ENCODE measurements at places on chromosomes 1 and 21.

GRCh38 chr1:174190691-174191199, 31.4 kb downstream of the RABGAP1L start:
- DNase-seq: no peak

DNA sequence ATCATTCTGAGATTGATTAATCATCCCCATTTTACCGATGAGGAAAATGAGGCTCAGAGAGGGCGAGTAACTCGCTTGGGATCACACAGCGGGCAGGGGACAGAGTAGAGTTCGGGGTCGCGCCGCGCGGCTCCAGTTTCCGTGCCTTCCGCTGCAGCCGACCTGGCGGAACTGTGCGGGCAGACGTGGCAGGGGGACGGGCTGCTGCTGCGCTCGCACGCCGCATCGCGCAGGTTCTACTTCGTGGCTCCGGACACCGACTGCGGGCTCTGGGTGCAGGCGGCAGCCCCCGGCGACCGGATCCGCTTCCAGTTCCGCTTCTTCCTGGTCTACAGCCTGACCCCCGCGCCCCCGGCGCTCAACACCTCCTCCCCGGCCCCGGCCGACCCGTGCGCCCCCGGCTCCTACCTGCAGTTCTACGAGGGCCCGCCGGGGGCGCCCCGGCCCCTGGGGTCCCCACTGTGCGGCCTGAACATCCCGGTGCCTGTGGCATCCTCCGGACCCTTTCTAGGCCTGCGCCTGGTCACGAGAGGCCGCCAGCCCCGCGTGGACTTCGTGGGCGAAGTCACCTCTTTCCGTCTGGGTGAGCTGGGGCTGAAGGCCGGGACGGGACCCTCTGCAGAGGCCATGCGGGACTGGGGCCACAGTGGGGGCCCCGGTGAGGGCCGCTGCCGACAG, 2.3 kb downstream of the LDLRAD2 start:
- DNase-seq: no peak

DNA sequence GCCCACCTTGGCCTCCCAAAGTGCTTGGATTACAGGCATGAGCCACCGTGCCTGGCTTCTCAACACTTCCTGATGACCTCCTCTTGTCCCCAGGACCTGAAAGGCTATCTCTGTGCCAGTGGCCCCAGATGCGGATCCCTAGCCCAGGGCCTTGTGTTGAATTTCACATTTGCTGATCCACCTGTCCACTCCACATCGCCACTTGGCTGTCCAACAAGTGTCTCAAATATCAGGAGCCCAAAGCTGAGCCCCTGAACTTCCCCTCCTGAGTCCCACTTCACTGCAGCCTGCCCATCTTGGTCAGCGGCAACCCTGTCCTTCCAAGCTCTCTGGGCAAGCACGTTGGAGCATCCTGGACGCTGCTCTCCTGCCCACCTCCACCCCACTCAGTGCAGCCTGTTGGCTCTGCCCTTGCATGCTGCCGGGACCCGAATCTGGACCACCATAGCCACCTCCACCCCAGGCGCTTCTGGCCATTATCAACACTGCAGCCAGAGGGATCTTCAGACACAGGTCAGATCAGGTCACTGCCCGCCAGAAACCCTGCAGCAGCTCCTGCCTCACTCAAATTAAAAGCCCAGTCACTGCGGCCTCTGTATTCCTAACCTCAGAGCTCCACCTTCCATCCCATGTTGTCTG, 352.5 kb upstream of the VAMP3 start:
- DNase-seq: no peak

- no peak for DNase-seq
These were observed 100.8 kb upstream of the SLC45A1 start for GRCh38 chr1:8217011-8217711.

DNA sequence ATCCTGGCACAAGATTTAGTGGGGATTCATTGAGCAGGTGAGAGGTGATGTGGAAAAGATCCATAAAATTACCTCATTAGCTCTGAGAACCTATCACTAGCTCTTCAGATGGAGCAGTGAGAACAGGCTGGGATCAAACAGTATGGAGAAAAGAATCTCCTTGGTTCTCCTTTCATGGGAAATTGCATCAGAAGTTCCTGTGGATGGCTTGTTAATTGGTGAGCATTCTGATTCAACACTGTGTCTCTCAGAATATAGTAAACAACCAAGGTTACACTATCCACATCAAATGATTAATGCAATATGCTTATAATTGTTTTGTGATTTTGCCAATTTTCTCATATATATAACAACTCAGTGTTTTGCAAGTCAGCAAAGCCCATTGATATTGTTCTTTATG, 8.3 kb upstream of the CD55 start:
- no peak for DNase-seq

DNA sequence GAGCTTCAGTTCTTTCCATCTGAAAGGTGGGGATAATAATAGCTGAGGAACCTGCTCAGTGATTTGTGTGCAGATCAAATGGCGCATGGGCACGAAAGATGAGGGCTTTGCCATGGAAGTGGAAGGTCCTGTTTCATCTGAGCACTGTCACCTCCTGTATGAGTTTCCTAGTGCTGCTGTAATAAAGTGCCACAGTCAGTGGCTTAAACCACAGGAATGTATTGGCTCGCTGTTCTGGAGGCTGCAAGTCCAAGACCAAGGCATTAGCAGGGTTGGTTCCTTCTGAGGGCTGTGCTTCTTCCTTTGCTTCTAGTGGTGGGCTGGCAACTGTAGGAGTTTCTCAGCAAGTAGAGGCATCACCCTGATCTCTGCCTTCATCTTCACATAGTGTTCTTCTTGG, 51.1 kb upstream of the RBM15 start:
- DNase-seq: no peak

DNA sequence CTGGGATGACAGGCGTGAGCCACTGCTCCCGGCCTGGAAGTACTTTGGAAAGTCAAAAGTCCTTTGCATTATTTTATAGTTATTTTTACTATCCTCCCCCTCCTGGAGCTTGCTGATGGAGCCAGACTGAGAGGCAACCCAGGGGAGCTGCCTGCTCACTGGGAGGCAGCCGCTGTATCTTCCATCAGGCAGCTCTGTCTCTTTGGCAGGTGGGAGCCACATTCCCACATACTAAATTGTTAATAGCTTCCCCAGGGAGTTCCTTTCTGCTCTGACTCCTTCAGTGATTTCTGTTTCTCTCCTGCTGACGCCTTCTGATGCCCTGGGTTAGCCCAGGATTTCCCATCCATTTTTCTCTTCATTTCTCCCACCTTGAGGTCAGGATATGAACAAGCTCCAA, 4.9 kb upstream of the OPRD1 start:
- DNase-seq: no peak

DNA sequence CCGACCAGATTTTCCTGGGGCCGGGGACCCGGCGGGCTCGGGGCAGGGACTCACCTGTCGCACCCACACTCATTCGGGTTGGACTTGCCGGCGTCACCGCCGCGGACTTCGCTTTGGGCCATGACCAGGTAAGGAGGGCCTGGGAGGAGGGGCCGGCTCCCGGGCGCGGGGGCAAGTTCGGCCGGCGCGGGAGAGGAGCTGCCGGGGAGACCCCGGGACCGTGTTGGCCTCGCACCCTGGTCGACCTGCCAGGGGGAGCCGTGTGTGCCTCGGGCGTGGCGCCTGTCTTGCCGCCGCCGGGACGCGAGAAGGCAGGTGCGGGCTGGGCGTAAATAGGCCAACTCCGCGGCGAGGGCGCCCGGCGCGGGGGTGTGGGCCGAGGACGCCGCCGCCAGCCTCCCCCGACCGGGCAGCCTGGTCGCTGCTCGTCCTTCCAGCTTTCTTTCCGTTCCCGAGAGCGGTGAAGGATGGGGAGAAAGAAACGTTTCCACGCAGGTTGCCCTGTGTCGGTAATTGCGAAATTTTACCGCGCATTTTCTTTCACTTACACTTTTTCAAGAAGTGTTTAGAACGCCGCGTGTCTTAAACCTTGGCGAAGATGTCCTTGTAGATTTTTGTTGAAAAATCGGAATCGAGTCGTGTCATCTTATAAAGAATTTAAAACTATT, 558 bp downstream of the USP1 start:
- no peak for DNase-seq

DNA sequence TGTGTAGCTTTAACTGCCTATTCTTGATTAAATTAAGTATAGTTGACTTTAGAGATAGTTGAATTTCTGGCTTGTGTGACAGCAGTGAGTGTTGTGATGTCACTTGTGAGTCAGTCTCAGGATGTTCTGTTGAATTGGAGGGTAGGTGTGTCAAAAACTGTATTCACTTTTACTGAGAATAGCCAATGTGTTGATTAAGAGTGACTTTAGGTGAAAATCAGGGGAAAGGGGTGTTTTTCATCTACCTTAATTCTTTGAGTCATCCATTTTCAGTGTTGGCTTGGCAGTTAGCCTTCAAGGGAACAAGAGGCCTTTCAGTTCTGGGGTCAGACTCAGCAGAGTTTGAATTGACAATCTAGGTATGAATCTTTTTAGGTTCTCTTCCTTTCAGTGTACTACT, 75.9 kb downstream of the CDC14A start:
- DNase-seq: no peak

GRCh38 chr1:41232305-41232704, 9.8 kb downstream of the SCMH1 start:
- DNase-seq: no peak

GRCh38 chr1:246462986-246463385, 44.1 kb downstream of the SMYD3 start:
- no peak for DNase-seq

DNA sequence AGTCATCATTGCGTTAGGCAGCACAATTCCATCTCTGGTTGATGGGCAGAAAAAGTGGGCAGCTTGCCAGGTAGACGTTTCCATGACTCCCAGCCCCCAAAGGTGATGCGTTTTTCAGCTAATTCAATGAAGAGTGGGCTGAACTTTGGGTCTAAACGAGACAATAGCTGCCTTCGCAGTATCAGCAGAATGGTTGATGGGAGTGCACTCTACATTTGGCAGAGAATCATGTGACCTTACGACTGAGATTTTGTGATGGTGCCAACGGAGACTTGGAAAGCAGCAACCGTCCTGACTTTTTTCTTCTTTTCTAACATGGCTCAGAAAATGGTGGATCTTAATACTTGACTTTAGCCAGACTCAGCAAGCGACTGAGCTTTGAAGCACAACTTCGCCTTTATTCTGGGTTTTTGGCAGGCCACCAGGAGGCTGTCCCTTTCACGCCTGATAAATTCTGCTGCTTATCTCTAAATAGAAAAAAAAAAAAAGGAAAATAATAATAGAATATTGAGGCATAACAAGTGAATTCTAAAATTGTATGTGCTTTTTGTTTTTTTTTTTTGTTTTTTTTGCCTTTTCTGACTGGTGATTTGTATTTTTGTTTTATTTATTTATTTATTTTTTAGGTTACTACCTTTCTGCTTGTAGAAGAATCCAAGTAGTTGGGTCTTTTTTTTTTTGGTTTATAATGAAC, 804.8 kb downstream of the USP25 start:
- peak; percentile 61 for DNase-seq

DNA sequence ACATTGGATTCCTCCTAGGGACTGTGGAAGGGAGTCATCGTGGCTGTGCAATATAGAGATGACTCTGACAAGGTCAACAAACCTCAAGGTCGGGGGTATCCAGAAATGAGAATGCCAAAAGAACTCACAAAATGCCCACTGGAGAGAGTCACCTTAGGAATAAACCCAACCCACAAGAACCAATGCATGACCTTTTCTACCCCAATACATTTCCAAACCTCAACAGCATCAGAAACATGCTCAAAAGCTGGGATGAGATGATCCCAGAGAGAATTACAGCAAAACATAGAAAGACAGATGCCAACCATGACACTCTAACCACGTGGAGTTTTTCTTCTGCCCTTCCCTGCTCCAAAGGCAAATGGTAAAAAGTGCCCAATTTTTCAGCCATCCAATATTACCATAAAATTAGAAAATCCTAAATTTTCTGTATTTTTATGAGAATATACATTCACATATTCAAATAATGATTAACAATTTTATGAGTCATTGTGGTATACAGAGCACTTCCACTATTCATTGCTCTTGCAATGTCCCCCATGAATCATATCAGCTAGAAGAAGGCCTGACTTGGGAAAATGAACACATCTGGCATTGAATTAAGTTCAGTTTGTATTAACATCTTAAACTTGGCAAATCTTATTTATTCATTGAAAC, 88.2 kb upstream of the PALMD start:
- DNase-seq: no peak

GRCh38 chr1:82829527-82829926, 1028.8 kb downstream of the ADGRL2 start:
- no peak for DNase-seq

GRCh38 chr1:185585770-185586169, 148.4 kb upstream of the HMCN1 start:
- no peak for DNase-seq

DNA sequence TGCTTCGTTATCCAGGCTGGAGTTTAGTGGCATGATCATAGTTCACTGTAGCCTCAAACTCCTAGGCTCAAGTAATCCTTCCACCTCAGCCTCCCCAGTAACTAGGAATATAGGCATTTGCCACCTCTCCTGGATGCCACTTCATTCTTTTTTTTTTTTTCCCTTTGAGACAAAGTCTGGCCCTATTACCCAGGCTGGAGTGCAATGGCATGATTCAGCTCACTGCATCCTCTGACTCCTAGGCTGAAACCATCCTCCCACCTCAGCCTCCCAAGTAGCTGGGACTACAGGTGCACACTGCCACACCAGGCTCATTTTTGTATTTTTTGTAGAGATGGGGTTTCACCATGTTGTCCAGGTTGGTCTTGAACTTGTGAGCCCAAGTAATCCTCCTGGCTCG, 19.3 kb downstream of the OSBPL9 start:
- DNase-seq: no peak

DNA sequence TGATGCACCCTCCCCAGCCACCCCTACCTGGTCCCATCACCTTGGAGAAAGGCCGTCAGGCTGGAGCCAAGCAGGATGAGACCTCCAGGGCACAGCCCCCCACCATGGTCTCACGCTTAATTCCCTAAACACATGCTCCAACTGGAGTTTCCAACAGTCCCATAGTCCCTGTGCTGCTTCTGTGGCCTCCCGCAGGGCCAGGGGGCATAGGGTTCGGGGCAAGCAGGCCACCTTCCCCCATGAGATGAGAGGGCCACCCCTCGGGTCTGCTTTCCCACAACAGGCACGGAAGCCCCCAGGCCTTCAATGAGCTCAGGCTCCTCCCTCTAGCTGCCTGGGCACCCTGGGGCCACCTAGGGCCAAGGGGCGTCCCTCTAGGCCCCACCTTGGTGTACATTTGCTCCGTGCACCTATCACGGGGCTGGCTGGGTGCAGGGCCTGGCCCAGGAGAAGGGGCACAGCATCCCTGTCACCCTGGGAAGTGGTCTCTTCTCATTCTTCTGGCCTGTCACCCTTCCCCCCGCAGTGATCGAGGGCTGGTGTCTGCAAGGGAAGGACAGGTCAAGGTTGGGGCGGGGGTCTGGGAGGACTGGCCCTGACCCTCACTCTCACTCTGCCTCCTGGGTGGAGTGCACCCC, 42.4 kb downstream of the TRIM11 start:
- DNase-seq: no peak

GRCh38 chr1:171802207-171802606, 20.7 kb downstream of the METTL13 start:
- no peak for DNase-seq

GRCh38 chr1:6321205-6321604, 60.3 kb upstream of the GPR153 start:
- no peak for DNase-seq
